ENCODE measurements at places on chromosomes 13 and 19. TPM values are rescaled to one million over a fixed set of nuclear protein-coding genes. Genes with fewer than 3 reads are reported as not detected.
A peak's percentile ranks its signal among the peaks of the same experiment; 100 is the strongest.

DNA sequence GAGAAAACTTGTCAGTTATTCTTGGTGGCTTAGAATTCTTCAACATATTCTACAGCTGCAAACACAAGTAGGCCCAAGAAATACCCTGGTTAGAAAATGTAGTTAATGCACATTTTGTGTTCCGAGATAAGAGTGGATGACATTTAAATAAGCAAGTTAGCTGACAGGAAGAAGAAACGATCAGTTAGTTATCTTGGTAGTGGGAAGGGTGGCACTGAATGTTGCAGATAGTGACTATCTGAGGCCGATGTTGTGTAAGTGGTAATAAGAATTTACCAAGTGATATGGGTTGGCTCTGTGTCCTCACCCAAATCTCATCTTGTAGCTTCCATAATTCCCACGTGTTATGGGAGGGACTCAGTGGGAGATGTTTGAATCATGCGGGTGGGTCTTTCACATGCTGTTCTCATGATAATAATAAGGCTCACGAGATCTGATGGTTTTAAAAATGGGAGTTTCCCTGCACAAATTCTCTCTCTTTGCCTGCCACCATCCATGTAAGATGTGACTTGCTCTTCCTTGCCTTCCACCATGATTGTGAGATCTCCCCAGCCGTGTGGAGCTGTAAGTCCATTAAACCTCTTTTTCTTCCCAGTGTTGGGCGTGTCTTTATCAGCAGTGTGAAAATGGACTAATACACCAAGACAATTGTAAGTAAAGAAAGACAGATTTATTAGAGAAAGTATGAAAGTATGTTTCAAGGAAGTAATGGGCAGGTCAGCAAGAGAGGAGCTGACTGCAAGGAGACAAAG is 10.9 kb upstream of the AKAP11 start:
- no peak for DNase-seq

DNA sequence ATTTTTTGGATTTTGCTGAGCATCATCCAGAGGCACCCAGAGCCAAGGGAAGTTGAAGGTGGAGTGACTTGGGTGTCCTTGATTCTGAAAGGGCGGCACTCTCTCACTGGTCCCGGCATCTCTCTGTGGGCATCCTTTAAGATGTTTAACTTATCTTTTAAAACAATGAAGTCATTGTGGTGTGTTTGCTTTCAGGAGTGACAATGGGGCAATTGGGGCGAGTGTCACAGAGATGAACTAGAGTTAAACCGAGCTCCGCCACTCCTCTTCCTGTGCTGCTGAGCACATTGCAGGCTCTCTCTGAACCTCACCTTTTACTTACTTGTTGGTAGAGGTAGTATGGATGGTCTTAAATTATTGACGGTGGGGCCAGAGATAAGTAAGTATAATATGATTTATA is 295.7 kb downstream of the MYO16 start:
- DNase-seq: no peak

DNA sequence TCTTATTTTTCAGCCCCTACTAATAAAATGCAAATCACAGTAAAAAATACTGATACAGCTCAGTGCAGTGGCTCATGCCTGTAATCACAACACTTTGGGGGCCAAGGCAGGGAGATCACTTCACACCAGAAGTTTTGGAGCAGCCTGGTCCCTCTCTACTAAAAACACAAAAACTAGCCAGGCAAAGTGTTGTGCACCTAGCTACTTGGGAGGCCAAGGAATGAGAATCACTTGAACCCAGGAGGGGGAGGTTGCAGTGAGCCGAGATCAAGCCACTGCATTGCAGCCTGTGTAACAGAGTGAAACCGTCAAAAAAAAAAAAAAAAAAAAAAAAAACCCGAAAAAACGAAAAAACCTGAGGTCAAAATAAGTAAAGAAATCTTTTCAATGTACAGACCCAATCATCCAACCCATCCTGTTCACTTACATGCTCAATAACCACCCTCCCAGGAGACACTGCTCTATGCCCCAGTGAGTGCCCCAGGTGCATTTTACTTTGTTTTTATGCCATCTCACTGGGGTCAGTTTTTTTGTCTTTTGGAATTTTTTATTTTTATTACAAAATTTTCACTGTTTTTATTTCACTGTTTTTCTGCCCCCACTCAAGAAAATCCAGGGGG is 107.0 kb downstream of the ZNF486 start:
- no peak for DNase-seq

DNA sequence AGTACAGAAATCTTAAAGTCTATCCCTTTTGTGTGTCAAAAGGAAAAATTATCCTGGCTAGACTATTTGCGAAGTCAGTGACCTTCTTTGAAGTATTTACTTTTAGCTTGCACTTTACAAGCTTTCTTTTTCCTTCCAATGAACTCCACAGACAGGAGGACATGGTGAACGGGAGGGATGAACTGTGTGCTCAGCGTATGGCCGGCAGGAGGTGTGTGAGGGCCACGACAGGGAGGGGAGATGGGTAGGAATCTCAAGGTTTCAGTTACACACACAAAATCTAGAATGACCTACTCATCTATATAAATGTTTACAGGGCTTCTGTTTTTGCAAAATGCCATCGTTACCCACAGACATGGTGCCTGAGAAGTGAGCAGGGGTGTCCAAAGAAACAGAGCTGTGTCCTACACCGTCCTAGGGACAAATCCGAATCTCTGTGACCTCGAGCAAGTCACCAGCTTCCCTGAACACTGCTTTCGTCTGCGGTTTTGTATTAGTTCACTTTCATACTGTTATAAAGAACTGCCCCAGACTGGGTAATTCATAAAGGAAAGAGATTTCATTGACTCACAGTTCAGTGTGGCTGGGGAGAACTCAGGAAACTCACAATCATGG is 537.2 kb downstream of the LIG4 start:
- DNase-seq: peak; percentile 43

DNA sequence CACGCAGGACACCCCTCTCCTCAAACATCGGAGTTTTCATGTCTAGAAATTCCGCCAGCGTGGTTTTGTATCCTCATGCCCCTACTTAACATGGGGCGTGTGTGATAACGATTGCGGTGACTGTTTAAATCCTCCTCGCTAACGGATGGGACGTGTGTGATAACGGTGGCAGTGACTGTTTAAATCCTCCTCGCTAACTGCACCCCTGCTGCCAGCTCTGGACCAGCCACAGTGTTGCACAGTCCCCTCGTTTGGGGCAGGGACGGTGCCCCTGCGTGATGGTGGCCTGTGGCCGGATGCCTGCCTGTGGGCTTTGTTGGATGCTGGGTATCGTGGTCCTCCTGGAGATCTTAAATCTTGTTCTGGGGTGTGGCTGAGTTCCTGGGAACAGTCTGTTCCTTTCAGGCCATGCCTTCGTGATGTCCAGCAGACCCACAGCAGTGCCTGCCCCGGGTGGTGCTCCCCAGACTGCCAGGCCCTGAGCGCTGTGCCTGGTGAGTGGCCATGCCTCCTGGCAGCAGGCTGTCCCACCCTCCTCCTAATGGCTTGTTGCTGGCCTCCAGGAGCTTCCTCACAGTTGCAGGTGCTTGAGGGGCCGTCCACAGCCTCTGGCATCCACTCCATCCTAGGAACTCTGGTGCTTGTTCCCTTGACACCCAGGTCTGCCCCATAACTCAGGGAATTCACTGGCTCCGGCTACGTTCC is 122.5 kb upstream of the MCF2L start:
- no peak for DNase-seq

- DNase-seq: no peak
Observed at GRCh38 chr13:34779171-34779570, 162.9 kb upstream of the NBEA start.

DNA sequence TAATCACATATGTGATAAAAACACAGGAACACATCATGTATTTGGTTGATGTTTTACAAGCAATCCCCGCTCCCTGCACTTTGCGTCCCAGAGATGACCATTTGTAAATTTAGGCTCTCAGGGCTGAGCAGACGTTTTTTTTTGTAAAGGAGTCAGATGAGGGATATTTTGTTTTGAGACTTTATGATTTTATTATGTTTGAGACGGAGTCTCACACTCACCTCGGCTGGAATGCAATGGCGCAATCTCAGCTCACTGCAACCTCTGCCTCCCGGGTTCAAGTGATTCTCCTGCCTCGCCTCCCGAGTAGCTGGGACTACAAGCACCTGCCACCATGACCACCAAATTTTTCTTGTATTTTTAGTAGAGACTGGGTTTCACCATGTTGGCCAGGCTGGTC is 1.4 kb downstream of the TLE6 start:
- no peak for DNase-seq

DNA sequence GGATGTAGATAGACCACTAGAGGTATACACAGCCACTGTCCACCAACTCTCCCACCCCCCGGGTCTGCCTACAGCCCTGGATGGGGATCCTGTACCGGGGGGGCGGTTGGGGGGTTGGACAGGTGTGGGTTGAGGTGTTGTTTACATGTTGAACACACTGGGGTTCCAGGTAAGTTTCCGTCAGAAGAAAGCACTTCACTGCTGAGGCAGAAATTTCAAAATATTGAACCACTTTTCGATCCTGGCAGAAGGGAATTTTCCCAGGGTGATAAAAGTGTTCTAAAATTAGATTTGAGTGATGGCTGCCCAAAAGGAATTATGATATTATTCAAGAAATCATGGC is 6.6 kb upstream of the CEACAM16 start:
- DNase-seq: no peak

DNA sequence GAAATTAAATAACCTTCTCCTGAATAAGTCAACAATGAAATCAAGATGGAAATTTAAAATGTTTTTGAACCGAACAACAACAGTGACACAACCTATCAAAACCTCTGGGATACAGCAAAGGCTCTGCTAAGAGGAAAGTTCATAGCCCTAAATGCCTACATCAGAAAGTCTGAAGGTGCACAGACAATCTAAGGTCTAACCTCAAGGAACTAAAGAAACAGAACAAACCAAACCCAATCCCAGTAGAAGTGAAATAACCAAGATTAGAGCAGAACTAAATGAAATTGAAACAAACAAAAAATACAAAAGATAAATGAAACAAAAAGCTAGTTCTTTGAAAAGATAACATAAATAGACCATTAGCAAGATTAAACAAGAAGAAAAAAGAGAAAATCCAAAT is 9.0 kb downstream of the UGGT2 start:
- no peak for DNase-seq

The ITGBL1 gene
- total RNA-seq: 37.1 TPM

The SEMA6B gene
- 7.3 TPM for total RNA-seq

The ABCA7 gene
- total RNA-seq: 27.3 TPM

The GIPC3 gene
- total RNA-seq: 0.18 TPM

The ZNRF4 gene
- not detected for total RNA-seq

The FCAR gene
- not detected for total RNA-seq
